Left colon (tissue), 2 donors: ENCODE measurements at places on chromosomes 7 and 10. TPM values are rescaled to one million over a fixed set of nuclear protein-coding genes. Genes with fewer than 3 reads are reported as not detected.

Gene BPGM
- total RNA-seq = 9.7 TPM

Gene MSRB2
- 39.9 TPM for total RNA-seq

Gene SPDYE2B
- not detected for total RNA-seq

Gene EPO
- not detected for total RNA-seq

Gene CLEC2L
- total RNA-seq = not detected

Gene GDF10
- 0.67 TPM for total RNA-seq

Gene CLCN1
- not detected for total RNA-seq

- no peak for DNase-seq
These were observed 1106.2 kb downstream of the NRG3 start for GRCh38 chr10:82981137-82981723.

DNA sequence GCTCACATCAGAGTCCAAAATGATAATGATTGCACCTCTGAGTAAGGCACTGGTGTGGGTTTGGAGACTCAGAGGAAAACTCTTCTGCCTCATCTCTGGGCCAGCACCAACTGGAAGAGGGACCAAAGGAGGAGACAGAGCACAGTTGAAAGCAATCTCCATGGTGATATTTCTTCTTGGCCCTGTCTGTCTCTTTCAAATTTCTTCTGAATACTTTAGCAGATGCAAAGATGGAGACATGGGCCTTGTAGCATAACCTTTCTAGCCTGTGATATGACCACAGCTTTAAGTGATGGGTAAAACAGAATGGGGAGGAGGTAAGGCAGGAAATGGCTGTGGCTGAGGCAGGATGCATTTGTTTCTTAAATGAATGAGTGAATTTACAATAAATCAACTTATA is 12.2 kb upstream of the GIMAP7 start:
- no peak for DNase-seq

DNA sequence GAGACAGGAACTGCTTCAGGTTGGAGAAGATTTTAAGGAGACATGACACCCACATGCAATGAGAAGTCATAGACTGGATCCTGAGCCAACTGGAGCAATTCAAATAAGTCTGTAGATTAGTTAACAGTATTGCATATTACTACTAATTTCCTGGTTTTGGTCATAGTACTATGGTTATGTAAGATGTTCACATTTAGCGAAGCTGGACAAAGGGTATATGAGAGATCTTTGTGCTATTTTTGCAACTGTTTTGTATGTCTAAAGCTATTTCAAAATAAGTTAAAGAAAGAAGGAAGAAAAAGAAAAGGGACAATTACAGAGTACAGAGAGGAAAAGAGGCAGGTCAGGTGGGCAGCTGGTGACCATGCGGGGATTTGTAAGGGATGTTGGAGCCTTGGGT is 116.5 kb upstream of the SVIL start:
- DNase-seq = no peak

GRCh38 chr10:112532956-112533355 is 85.9 kb downstream of the VTI1A start:
- DNase-seq = no peak

DNA sequence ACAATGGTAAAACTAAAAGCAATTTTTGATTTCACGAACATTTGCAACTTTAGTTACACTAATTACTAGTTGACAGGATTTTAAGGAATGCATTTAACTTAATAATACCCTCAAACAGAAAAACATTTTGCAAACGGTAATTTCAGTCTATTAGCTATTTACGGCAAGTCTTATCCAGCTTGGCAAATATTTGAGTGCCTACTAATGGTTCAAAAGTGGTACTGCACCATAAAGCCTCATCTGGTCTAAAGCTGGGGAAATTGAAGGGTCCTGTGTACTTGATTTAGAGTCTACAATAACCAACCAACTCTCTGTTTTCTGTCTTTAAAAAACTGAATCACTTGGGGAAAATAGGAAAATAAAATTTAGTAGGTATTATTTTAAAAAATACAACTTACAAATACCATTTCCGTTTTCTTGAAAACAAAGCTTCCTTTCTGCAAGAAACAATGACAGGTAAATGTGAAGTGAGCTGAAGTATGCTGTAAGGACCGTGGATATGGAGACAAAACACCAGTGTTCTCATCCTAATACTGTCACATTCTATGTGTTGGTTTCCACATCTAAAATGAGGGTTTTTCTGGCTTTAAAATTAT is 142.3 kb downstream of the VPS50 start:
- DNase-seq = no peak

GRCh38 chr10:46522295-46523118 is 34.0 kb downstream of the GPRIN2 start:
- peak; percentile 3 for DNase-seq

DNA sequence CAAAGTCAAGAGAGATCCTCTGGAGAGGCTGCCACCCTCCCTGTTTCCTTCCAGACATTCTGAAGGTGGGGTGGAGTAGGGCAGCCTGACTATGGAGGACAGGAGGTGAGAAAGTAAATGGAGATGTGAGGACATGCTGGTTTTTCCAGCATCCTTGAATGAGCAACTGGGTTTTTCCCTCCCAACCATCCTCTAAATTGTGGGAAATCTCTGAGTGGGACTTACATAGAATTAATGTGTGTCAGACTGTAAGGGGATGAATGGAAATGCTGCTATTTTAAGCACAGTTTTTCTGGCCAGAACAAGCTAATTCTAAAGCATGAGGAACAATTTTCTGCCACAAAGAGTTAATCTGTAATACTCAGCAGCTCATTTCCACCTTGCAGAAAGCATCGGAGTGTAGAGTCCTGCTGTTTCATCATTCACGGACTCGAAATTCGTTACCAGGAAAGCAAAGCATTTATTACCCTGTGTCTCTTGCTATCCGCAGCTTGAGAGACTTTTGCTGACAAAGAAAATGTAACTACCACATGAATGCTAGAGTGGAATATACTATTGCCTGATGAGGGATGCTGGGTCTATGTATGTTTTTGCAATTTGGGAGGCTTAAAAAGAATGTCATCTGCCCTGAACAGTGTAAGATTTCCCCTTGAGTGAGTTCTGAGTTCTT is 213.0 kb downstream of the CELF2 start:
- no peak for DNase-seq

DNA sequence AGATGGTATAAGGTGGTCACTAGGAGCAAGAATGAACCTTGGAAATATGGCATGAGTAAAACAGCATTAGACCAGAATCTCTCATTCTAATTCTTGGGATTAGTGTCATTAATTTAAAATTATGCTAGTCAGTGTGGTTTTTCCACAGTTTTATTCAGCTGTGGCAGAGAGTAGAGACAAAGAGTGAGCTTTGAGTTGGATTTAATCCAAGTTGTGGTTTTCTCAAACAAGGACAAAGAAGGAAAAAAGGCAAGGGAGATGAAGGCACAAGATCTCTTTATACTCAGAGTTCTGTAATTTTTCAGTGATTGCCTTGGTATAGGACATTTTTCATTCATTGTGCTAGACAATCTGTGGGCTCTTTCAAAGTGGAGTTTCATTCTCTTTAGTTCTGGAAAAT is 28.2 kb upstream of the AKAP9 start:
- DNase-seq = no peak

- DNase-seq = no peak
These were observed 360.7 kb upstream of the MYO3A start for GRCh38 chr10:25573316-25573715.

DNA sequence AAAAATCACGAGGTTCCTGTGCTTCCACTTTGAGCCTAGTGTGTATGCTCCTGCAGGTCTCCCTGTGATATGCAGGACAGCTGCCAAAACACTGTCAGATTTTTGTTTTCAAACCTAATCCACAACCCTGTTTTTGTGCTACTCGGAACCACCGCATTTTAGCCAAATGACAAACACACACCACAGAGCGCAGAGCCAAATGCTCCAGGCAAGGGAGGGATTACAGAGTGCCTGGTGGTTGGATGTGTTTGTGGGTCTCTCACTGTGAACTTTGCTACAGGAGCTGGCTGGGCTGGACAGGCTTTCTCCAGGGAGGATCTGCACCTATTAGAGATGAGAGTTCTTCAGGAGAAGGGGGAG is 5.7 kb upstream of the RBM28 start:
- no peak for DNase-seq

- DNase-seq = no peak
These were observed 216.4 kb upstream of the LRGUK start for GRCh38 chr7:133910761-133911160.
